ENCODE measurements at places on chromosomes 6 and 20.
A peak's percentile ranks its signal among the peaks of the same experiment; 100 is the strongest.

- DNase-seq: no peak
These were observed 21.7 kb upstream of the BHLHE23 start for GRCh38 chr20:63028461-63028921.

- DNase-seq: no peak
These were observed 360.8 kb downstream of the QKI start for GRCh38 chr6:163775313-163775712.

- DNase-seq: no peak
These were observed 69.0 kb downstream of the AFG1L start for GRCh38 chr6:108363889-108364313.

DNA sequence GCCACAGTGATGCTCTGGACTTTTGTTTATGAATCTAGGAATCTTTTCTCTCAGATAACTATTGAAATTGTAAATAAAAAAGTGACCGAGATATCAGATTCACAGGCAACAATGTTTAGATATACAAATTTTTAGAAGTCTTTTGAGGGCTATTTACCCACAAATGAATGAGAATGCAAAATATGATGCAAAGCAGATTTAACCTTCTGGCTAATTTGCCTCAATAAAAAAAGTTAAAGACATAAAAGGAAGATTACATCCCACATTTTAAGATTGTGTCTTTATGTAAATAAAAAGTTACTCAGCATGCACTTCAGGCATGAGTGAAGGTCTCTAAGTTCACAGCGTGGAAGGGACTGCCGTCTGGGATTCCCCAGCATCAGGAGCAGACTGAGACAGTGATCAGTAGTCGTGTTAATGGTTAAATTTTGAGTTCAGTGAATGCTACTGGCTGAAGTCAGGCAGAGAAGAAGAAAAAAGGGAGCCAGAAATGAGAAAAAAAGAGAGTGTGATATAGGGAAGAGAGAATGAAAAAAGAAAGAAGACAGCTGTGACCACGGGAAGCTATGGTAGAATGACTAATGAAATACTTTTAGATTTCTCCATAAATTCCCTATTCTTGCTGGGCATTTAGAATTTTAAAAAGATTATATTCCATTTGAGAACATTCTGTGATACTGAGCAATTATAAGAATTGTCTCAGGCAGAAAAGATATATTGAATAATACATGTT is 93.6 kb downstream of the MYB start:
- DNase-seq: no peak

GRCh38 chr20:23147647-23147963 is 61.5 kb upstream of the CD93 start:
- no peak for DNase-seq

DNA sequence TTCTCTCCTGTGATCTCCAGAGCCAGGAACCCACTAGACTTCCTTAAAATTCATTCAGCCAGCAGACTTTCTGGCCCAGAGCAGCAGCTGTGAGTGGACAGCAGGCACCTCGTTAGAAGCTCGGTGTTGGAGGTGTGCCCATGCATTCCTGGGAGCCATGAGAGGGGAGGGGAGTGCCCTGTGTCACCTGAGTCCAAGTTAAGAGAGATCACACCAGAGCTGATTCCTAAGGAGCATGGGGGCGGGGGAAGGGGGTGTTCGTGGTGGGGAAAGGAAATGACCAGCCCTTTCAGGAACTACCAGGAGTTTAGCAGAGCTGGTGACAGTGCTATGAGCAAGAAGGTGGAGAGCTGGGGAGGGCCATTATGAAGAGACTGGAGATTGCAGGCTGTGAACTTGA is 46.9 kb downstream of the GFRA4 start:
- no peak for DNase-seq

- DNase-seq: no peak
These were observed 22.4 kb upstream of the TGM2 start for GRCh38 chr20:38187517-38187916.

DNA sequence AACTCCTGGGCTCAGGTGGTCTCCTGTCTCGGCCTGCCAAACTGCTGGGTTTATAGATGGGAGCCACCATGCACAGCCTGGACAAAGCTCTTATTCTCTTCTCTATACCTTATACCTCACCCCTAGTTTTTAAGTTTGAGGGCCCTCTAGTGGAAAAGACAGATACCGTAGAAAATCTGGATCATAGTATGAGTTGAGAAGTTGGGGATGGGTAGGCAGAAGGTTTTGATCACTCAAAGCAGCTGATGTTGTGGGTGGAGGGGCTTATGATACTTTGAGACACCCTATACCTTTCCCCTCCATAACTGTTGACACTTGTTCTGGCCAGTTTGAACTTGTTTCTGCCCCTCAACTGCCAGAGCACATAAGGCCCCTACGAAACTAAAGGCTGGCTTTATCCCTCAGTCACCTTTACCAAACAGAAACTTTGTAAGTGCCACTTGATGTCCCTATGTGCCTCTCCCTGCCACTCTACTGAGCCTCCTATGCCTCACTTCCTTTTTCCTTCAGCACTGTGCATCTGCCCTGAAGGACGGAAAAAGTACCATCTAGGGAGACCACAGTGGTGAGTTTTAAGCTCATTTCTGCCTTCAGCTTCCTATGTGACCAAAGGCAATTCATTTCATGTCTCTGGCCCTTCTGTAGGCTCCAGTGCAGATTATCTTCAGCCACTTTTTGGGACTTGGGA is 28.6 kb downstream of the RALY start:
- peak; percentile 17 for DNase-seq

DNA sequence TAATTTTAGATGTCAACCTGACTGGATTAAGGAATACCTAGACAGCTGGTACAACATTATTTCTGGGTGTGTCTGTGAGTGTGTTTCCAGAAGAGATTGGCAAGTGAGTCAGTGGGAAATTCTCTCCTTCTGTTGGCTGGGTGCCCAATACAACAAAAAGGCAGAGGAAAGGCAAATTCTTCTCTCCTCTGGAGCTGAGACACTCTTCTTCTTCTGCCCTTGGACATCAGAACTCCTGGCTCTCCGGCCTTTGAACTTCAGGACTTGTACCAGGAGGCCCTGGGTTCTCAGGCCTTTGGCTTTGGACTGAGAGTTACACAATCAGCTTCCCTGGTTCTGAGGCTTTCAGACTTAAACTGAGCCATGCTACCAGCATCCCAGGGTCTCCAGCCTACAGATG is 7.8 kb upstream of the BTN3A1 start:
- DNase-seq: no peak

- no peak for DNase-seq
These were observed 5.9 kb downstream of the NHSL1 start for GRCh38 chr6:138493413-138493812.

DNA sequence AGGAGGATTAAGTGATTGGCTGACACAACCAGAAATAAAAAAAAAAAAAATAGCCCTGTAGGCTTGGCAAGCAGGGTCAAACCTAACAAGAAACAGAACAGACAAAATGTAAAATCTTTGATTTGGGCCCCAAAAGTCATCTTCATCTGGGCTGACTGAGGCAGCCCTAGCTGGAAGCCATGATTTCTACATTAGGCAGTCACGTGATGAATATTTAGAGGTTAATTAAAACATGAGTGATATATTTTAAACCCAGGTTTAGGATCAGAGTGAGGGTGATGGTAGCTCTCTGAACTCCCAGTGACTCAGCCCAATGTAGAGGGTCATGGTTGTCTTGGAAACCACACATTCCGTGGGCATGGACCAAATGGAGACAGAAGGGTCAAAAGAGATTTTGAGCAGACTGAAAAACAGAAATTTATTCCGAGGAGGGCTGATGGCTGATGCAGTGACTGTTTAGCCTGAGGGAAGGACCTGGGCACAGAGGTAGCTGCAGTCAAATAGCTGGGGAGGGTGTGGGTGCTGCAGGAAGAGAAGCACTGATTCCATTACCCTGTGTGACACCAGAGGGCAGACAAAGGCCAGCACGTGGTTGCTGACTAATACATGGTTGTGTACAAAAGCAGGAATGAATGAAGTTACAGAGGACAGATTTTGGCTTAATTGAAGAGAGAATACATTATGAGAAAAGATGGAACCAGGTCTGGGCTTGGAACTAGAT is 573.1 kb upstream of the CHD6 start:
- no peak for DNase-seq

DNA sequence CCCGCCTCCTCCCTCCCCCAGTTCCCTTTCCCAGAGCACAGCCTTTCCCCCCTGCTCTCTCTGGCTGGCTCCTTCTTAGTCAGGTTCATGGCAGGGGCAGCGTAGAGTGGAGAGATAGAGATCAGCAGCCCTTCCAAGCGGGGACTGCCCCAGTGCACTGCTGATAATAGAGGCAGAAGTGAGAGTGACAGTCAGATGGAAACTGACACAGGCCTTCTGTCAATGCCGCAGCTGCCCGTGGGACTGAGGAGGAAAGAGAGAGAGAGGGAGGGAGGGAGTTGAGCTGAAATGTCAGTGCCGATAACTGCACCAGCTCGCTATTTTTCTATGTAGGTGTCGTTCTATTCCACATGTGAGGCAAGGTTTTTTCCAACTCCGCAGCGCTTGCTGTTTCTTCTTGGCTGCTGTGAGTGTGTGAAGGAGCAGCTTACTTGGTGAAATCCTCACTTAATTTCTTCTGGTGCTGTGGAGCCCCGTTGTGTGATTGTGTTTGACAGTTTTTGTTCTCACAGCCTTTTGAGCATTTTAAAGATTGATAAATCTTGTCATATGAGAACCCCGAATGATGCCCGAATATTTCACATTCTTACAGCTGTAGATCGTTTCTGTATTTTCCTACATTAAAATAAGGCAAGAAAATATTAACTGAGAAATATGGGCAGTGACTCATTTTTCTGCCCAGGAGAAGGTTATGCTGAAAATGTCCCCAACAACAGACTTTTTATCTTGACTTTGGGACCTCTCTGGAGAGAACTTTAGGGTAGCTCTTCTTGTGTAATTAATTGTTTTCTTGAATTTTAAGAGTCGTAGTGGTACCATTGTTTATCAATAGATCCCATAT is 386.4 kb upstream of the MMS22L start:
- no peak for DNase-seq

GRCh38 chr20:57388953-57389694 is 2.1 kb upstream of the RBM38 start:
- no peak for DNase-seq

DNA sequence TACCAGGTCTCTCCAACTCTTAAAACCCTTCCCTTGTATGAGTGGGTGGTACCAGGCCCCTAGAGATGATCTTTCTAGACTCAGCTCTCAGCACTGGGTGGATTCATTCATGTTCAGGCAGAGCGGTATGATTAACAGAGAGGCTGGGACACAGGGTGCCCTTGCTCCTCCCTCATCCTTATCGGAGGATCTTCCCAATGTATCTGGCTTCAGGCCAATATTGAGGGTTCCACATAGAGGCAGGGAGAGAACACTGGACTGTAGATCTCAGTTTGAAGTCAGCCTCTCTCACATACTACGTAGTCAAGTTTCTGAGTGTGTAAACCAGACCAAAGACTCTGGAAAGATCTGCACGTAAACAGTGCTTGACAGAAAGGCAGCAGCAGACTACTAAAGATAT is 366.2 kb downstream of the DHX35 start:
- DNase-seq: no peak

DNA sequence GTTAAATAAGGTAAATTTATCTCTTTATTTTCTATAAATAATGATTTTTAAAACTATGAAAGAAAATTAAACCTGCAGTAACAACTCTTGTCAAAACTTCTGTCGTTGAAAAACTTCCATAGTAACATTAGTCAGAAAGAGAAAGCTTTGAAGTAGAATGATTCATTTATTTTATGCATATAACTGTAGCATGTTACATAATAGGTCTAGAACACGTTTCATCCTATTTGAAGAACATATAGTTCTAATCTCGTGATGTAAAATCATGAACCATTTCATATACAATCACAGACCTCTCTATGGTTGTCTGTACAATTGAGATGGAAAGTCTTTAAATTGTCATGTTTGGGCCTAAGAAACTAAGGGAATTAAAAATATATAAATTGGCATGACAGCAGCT is 61.3 kb upstream of the MYLIP start:
- no peak for DNase-seq

DNA sequence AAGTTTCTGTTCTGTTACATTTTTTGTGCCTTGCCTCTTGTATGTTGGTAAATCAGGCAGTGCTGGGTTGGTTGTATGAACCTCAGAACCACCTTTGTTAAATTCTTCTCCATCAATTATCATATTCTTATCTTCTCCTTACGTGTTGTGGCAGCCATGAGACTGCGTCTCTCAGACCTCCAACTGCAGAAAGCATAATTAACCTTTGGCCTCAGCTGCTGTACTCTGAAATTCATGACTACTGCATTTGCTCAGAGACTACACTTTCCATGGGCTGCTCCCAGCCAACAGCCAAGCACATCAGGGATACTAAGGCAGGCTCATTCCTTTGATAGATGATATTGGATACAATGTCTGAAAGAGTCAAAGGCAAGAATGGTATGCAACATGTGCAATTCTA is 15.1 kb upstream of the SNX3 start:
- no peak for DNase-seq

- no peak for DNase-seq
These were observed 24.5 kb upstream of the HLA-A start for GRCh38 chr6:29917857-29918256.

- DNase-seq: no peak
These were observed 25.5 kb upstream of the MANEA start for GRCh38 chr6:95551678-95552324.

- DNase-seq: no peak
These were observed 505.0 kb downstream of the BMP2 start for GRCh38 chr20:7272512-7272911.

GRCh38 chr6:2221726-2222274 is 23.6 kb downstream of the GMDS start:
- DNase-seq: no peak

GRCh38 chr6:158014505-158015187 is 33.0 kb downstream of the SYNJ2 start:
- DNase-seq: no peak

DNA sequence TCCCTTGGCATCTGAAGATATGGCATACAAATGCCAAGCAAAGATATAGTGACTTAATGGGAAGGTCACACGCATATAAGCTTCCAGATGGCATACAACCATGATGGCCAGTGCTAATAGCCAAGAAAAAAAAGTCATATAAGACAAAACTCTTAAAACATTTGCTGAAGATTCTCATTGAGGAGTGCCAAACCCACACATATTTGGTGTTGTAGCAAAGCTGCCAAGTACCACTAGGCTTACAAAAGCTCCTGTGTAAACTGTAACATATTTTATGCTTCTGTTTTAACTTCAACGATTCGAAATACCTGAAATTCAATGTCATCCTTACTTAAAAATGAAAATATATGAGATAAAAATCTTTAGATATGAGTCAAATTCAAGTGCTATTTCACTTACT is 123.0 kb downstream of the HMGCLL1 start:
- no peak for DNase-seq

DNA sequence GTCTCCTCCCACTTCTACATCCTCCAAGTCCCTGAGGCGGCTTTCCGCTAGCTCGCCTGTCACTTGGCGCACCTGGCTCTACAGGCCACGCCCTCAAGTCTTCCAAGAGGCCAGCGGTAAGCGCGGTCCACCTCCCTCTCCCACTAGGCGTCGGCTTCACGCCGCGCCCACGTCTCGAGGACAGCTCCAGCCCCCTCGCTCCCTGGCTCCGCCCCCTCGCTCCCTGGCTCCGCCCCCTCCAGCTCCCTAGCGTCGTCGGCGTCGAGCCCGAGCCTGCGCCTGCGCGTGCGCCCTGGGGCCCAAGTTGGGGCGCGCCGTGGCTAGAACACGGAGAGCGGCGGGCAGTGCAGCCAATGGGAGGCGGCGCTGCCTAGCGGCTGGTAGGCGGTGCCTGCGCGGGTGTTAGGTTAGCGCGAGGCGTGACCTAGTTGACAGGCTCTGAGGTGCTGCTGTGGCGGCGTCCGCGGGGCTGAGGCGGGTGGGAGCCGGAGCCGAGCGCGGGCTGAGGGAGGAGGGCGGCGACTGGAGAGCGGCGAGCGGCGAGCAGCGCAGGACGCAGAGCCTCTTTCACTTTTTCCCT is at the start of gene MACROD2:
TSS of gene MACROD2 (plus strand) at position 431 of the 580 bp plus-strand sequence.
- DNase-seq: peak; percentile 66

All from dermis microvascular lymphatic vessel endothelial cell (primary cell).